ENCODE measurements at places on chromosomes 2 and 18. TPM values are rescaled to one million over a fixed set of nuclear protein-coding genes. Genes with fewer than 3 reads are reported as not detected.

DNA sequence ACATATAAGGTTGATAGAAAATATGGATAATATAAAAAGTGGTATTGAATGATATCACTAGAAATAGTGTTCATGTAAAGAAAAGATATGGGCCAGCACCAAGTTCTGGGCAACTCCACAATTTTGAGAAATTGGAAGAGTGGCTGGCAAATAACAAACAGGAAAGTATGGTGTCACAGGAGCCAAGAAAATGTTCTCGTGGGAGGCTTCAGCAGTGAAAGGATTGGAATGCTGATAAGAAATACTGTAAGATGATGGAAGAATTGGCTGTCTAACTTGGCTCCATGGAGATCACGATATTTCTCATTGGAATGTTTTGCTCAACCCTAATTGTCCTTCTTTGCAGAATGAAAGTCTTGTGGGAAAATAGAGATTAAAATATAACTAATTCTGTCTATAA lies 856.8 kb downstream of the DPP10 start:
- no peak for DNase-seq
- no peak overlapping the region for H3K27ac ChIP-seq
- H3K27me3 ChIP-seq = no peaks in the 10 kb centered on the region
- no peaks in the 10 kb centered on the region for H3K4me1 ChIP-seq
- H3K36me3 ChIP-seq = no peaks in the 10 kb centered on the region

GATA6 gene
- total RNA-seq = not detected

GRCh38 chr2:83531206-83531826 lies 927.8 kb downstream of the SUCLG1 start:
- no peaks in the 10 kb centered on the region for H3K4me1 ChIP-seq
- H3K4me3 ChIP-seq = no peak overlapping the region
- no peak for DNase-seq
- no peak overlapping the region for H3K27ac ChIP-seq

DLGAP1 gene
- not detected for total RNA-seq

DNA sequence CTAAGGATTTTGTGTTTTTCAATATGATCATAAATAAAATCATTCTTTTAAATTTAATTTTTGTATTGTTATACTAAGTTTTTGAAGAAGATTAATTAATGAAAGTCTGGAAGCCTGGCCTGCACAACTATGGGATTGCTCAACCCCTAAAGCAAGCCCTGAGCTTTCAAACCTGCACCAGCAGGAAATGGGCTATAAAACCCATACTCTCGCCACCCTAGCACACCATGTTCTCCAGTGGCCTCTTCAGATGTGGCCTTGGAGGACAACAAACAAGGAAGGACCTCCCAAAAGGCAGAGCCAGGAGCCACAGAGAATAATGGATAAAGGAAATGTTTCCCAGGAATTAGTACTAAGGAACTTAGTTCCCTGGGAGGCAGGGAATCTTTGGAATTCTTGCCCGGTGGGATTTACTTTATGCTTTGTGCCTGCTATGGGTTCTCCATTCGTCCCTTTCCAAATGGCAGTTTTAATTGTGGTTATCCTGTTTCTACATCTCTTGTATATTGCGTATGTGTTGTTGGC lies 212.5 kb downstream of the ZFP36L2 start:
- no peaks in the 10 kb centered on the region for H3K36me3 ChIP-seq
- no peaks in the 10 kb centered on the region for H3K27me3 ChIP-seq
- peaks cover 6% of the 10 kb centered on the region for H3K4me1 ChIP-seq
- no peak overlapping the region for H3K4me3 ChIP-seq
- no peak overlapping the region for H3K27ac ChIP-seq

SLC4A5 gene
- total RNA-seq = 0.42 TPM

EVX2 gene
- not detected for total RNA-seq

- H3K4me1 ChIP-seq = no peaks in the 10 kb centered on the region
- H3K27me3 ChIP-seq = no peaks in the 10 kb centered on the region
- no peaks in the 10 kb centered on the region for H3K36me3 ChIP-seq
- H3K4me3 ChIP-seq = no peak overlapping the region
These were observed 23.2 kb upstream of the CNTNAP5 start for GRCh38 chr2:124001696-124002430.

GRCh38 chr18:32337821-32338220 lies 132.9 kb downstream of the GAREM1 start:
- no peaks in the 10 kb centered on the region for H3K36me3 ChIP-seq
- no peak overlapping the region for H3K27ac ChIP-seq
- H3K4me1 ChIP-seq = no peaks in the 10 kb centered on the region
- H3K4me3 ChIP-seq = no peak overlapping the region
- no peak for DNase-seq

CYP1B1 gene
- total RNA-seq = 16.0 TPM

GRCh38 chr2:55428258-55428657 lies 8.6 kb upstream of the CCDC88A start:
- no peak for DNase-seq
- no peak overlapping the region for H3K4me3 ChIP-seq
- peaks cover 12% of the 10 kb centered on the region for H3K27me3 ChIP-seq

C2orf49 gene
- 23.1 TPM for total RNA-seq

DNA sequence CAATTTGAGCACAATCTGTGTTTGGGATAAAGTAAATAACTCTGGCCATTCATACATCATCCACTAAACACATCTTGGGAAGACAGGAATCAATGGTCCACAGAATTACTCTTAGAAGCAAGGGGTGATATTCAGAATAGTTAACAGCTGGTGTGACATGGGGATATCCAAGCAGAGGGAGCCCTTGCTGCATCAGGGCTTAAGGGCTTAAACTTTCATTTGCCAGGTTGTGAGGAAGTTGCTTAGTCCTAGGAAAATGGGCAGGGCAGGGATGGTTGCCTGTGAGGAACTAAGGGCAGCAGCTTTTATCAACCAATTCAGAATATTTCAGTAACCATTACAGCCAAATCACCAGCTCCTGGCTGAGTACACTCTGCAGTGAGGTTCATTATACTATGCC lies 2.0 kb upstream of the ITGA6 start:
- DNase-seq = no peak
- H3K4me1 ChIP-seq = peaks cover 15% of the 10 kb centered on the region
- H3K27ac ChIP-seq = no peak overlapping the region
- H3K36me3 ChIP-seq = no peaks in the 10 kb centered on the region
- no peak overlapping the region for H3K4me3 ChIP-seq

DNA sequence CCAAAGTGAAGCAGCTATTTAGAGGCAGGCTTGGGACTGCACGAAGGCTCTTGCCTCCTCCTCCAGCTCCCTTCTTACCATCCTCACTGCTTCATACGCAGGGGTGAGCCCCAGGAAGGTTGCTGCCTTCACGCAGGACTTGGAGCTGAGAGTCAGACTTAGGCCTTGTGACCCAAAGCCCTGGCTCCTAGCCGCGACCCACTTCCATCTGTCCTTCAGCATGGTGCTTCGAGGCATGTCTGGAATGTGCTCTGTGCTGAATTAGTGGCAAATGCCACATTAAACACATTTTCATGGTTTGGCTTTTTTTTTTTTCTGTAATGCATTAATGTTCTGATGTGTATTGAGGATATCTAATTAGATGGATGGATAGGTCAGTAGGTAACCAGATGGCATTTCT lies 37.5 kb downstream of the ITGB1BP1 start:
- H3K27me3 ChIP-seq = no peaks in the 10 kb centered on the region
- no peaks in the 10 kb centered on the region for H3K4me1 ChIP-seq
- no peak overlapping the region for H3K27ac ChIP-seq
- no peaks in the 10 kb centered on the region for H3K36me3 ChIP-seq
- DNase-seq = no peak
- H3K4me3 ChIP-seq = no peak overlapping the region

DNA sequence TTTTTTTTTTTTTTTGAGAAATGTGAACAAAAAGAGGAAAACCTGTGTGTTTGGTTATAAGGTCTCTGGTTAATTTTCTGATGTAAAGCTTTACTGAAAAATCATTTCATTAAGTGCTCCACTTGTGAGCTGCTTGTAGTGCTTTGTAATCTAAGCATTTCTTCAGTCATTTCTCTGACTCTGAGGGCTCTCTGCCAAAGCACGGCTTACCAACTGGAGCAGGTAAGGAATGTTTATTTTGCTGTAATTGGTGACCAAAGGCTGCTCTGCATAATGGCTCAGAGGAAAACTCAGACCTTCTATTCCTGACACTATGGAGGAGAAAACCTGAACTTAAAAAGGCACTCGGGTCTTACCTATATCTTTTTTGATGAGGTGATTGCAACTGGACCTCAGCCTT lies 848.8 kb downstream of the MBD2 start:
- no peaks in the 10 kb centered on the region for H3K4me1 ChIP-seq
- no peak overlapping the region for H3K4me3 ChIP-seq
- H3K27me3 ChIP-seq = no peaks in the 10 kb centered on the region
- DNase-seq = no peak
- no peak overlapping the region for H3K27ac ChIP-seq
- no peaks in the 10 kb centered on the region for H3K36me3 ChIP-seq

GRCh38 chr2:228509021-228509420 lies 327.5 kb upstream of the SPHKAP start:
- no peaks in the 10 kb centered on the region for H3K27me3 ChIP-seq
- H3K4me3 ChIP-seq = no peak overlapping the region
- DNase-seq = no peak
- H3K27ac ChIP-seq = no peak overlapping the region
- no peaks in the 10 kb centered on the region for H3K4me1 ChIP-seq

PKP4 gene
- 40.6 TPM for total RNA-seq

PLB1 gene
- 1.2 TPM for total RNA-seq

DNA sequence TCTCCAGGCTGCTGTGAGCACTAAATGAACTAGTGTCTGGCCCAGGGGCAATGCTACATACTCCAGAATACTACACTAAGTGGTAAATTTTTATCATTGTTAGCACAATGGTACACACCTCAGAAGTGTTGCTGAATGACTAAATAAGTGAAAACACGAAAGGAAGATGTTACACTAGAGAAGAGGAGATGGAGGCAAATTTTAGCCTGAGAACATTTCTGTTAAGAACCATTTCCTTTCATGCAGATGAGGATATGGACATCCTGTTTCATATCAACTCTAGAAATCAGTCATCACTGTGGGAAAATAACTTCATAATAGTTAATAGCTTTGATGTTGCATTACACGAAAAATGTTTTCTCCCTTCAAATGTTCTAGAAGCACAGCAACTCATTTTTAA lies 117.6 kb upstream of the STK17B start:
- no peaks in the 10 kb centered on the region for H3K27me3 ChIP-seq
- no peak overlapping the region for H3K4me3 ChIP-seq
- peak overlapping the region; percentile 71 for H3K27ac ChIP-seq
- no peak for DNase-seq
- H3K36me3 ChIP-seq = peaks cover 3% of the 10 kb centered on the region

DNA sequence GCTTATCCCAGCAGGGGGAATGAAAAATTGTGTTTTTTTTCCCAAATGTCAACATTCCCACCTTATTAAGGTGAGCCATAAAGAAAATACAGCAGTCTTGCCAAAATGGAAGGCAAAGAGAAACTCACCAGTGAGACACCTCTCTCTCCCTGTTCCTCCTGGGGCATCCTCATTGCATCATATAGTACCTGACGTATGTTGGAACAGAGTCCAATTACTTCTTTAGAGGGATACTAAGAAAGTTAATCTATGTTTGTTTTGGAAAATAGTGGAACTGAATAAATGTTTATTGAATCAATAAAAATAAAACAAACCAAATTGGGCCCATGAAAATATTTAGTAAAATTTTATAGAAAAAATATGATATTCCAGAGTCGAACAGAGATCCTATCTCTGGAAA lies 700.4 kb downstream of the LRRTM4 start:
- no peaks in the 10 kb centered on the region for H3K27me3 ChIP-seq
- H3K27ac ChIP-seq = no peak overlapping the region

NXPH2 gene
- not detected for total RNA-seq

ALPG gene
- total RNA-seq = not detected

DNA sequence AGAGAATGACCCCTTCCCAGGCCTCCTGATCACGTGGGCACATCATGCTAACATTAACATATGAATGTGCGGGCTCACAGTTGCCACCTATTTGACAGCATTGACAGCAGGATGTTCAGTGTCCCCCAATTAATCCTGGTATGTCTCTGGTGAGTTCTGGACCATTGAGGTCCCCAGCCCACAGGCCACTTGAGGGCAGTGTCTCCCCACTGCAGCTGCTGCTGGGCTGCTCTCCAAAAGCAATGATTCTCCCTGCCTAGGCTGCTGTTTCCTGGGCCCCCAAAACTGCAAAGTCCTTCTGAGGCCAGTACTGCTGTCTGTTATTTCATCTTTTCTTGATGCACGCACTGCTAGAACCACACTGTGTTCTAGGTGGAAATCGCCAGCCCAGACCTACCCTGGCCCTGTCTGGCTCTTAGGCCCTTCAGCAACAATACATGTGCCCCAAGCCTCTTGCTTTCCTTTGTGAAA lies 52.7 kb upstream of the MAPK4 start:
- H3K4me3 ChIP-seq = no peak overlapping the region
- DNase-seq = no peak
- H3K36me3 ChIP-seq = no peaks in the 10 kb centered on the region
- no peaks in the 10 kb centered on the region for H3K4me1 ChIP-seq
- H3K27me3 ChIP-seq = peaks cover 8% of the 10 kb centered on the region

TET3 gene
- 13.7 TPM for total RNA-seq

DNA sequence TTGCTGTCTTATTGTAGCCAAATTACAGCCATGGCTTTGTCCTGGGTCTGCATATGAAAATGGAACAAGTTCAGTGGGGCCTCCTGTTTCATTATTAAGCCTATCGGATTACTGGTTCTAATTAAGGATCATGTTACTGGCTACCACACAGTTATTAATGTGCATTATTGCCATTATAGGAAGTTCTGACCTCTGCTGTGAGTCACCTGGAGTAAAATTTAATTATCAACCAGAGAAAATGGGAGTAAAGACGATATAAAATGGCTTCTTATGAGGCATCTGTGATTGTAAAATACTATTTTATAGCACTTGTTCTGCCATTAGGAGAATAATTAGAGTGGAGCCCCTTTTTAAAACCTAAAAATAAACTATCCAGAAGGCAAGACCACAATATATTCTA lies 143.3 kb upstream of the ITGB6 start:
- peaks cover 30% of the 10 kb centered on the region for H3K4me1 ChIP-seq
- H3K27me3 ChIP-seq = no peaks in the 10 kb centered on the region
- no peak overlapping the region for H3K27ac ChIP-seq
- DNase-seq = no peak
- H3K36me3 ChIP-seq = peaks cover 7% of the 10 kb centered on the region
- no peak overlapping the region for H3K4me3 ChIP-seq

REEP1 gene
- not detected for total RNA-seq

ESPNL gene
- not detected for total RNA-seq

GRCh38 chr2:128646691-128647090 lies 328.0 kb upstream of the HS6ST1 start:
- peak; percentile 16 for DNase-seq
- H3K27ac ChIP-seq = no peak overlapping the region
- H3K4me3 ChIP-seq = no peak overlapping the region
- no peaks in the 10 kb centered on the region for H3K36me3 ChIP-seq
- no peaks in the 10 kb centered on the region for H3K4me1 ChIP-seq
- H3K27me3 ChIP-seq = peaks cover 19% of the 10 kb centered on the region

- DNase-seq = no peak
- H3K4me1 ChIP-seq = no peaks in the 10 kb centered on the region
- no peak overlapping the region for H3K4me3 ChIP-seq
These were observed 150.4 kb downstream of the NR4A2 start for GRCh38 chr2:156182132-156182531.
